ENCODE measurements at places on chromosomes 7 and 10.

- no peak for DNase-seq
Measured at GRCh38 chr10:397321-398068, 262.2 kb downstream of the ZMYND11 start.

DNA sequence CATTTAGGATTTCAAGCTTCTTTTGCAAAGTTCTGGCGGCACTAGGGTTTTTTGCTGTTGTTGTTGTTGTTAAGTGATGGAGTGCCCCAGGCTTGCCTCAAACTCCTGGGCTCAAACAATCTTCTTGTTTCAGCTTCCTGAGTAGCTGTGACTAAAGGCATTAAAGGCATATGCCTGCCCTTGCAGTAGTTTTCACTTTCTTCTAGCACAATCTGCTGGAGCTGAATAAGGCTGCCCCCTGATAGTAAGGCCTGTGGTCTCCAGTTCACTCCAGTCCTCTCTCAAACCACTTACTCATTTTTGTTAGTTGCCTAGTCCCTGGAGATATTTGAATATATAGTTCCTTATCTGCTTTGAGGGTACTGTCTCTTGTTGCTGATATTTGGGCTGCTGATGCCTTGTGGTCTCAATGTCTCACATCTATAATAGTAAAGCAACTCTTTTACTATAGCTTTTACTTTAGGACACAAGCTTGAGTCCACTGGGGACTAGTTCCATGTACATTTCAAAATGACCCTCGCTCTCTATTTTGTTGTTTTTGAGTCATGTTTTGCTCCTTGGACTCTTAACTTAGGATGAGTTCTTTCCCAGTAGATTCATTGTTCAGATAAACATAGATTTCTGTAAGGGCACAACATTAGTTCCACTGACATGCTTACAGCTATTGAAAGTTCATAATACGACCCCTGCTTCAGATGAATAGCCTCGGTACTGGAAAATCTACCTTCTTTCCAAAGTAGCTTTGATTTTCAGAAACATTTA lies 25.5 kb downstream of the PHF14 start:
- no peak for DNase-seq

- no peak for DNase-seq
Measured at GRCh38 chr7:129553899-129554461, 51.6 kb downstream of the SMKR1 start.

DNA sequence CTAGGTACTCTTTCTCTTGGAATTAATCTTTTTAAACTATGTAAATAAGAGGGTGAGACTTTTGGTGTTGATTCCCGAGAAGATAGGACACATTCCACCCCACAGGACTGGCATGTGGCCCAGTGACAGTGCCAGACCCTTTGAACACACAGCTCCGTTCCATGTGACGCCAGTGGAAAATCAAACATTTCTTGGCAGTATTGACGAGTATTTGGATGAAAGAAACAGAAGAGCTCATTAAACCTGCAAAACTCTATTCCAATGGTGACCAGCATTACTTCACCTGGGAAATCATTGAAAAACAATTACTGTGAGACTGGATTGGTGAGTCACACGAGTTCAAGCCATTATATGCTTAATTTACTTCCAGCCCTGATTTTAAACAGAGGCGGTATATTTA lies 25.8 kb downstream of the AKR1E2 start:
- DNase-seq = no peak

- no peak for DNase-seq
Measured at GRCh38 chr7:50436133-50436806, 13.9 kb downstream of the FIGNL1 start.

DNA sequence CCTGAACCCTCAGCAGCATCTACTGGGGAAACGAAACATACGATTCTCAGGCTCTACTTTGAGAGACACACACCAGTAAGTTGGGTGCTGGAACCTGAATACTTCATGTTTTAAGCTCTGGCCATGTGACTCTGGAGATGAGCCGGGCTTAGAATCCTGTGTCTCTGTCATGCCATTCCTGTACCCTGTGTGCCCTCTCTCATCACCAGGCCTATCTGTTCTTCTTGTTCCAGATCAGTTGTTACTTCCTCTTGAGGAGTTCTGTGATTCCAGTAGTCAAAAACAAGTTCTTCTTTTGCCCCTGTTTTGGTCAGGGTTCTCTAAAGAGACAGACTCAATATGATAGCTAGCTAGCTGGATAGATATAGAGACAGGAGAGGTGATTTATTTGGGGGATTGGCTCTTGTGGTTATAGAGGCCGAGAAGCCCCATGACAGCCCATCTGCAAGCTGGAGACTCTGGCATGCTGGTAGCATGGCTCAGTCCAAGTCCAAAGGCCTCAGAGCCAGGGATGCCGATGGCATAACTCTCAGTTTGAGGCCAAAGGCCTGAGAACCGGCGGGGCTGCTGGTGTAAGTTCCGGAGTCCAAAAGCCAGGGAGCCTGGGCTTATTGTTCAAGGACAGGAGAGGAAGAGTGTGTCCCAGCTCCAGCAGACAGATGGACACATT lies 54.3 kb downstream of the CHN2 start:
- no peak for DNase-seq

- no peak for DNase-seq
Measured at GRCh38 chr7:159143780-159144757, 598 bp downstream of the VIPR2 start.

- DNase-seq = no peak
Measured at GRCh38 chr7:83469491-83469890, 179.4 kb downstream of the SEMA3E start.

DNA sequence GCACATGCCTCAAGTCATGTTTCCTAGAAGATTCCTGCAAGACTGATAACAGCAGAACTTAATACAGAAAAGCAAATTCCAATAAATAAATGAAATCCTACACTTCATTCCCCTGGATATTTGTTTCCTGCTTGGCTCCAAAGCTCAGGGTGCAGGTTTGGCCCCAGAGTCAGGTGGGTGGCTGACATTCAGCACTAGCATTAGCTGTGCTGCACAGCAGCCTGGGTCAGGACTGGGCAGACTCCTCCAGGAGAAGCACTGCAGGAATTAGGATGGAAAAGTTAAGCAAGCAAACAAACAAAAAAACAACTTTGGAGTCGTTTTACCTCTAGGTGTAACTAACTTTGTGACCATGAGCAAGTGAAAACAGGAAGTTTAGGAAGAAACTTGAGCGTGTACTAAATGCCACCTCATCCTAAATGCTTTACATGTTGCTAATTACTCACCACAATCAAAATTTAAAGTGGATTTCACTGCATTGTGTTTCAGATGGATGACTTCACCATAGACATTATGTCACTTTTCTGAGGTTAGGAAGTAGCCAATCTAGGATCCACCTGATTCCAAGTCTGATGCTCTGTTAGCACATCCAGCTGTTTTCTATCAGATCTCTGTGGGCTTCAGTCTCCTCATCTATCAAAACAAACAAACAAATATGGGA lies 239.4 kb downstream of the C7orf25 start:
- no peak for DNase-seq
